GM13976 (cell line): ENCODE measurements at places on chromosomes 3 and 15.

DNA sequence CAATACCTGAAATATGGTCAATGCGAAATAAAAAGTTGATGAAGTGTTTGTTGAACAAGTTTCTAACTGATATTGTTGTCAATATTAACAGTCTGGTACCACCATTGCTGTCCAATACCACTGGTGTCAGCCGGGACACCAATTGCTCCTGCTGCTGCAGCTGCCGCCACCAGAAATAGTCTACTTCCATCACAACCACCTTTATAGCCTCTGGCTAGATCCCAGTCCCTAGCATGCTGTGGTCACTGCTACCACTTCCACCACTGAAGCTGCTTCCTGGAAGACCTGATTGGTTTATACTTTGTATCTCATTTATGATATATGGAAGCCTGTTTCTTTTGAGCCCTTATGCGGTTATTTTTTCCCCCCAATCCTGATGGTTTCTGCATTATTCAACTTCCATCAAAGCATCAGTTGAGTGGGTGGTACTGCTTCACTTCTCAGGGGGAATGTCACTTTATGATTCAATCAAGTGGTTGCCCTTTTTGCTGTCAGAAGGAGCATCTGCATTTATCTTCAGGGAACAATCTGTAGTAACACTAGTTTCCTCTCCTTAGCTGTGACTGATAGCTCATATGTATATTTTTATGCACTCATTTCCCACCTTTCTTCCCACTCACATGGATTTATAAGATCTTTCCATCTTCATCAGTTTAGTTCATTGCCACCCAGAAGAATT lies 11.7 kb downstream of the LNP1 start:
- DNase-seq = no peak

DNA sequence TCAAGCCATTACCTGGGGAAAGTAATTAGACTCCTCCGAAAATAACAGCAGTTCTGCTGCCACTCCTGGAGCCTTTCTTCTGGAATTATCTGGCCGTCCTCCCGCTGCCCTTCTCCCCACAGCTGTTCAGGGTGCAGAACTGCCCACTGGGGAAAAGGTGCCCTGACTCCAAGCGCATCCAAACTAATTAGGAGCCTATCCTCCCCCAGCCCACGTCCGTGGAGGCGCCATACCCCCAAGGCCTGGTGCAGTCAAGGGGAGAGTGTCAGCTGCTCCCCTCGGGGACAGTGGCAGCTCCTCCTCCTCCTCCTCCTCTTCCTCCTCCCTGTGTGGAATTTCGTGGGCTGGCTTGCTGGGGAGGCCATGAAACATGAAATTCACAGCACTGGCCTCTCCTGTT lies 177.2 kb downstream of the XXYLT1 start:
- DNase-seq = no peak

DNA sequence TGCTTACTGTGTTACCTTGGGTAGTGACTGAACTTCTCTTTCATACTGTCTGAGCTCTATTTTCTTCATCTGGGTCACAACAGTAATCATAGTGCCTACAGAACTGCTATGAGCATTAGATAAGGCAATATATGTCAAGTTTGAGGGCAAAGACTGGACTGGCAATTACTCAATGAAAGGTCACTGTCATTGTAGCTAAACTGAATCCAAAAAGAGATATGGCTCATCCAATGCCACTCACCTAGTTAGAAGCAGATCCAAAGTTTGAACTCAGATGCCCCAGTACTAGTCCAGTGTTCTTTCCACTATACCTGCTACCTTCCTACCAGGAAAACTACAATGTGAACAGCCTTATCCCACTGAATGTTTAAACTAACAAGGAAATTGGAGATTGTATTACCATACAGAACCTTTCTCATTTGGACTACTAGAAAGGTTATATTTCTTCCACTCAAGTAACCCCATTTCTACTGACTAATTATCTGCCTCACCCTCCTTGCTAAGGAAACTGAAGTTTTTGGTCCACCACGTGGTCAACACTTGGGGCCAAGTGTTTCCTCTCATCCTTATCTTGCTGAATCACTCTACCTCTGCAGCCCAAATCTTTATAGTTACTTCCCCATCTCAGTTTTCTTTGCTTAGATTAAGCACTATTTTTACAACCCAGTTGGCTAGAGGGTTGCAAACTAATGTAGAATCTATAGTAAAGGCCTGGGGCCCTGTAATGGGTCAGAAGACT lies 202.3 kb upstream of the LPP start:
- DNase-seq = no peak

GRCh38 chr3:70992562-70993204 lies 590.8 kb downstream of the FOXP1 start:
- DNase-seq = no peak
